Kidney (tissue), 22 donors: ENCODE measurements at places on chromosomes 4 and X.

- no peak for DNase-seq
These were observed 7.4 kb downstream of the WDR44 start for GRCh38 chrX:118353081-118353850.

DNA sequence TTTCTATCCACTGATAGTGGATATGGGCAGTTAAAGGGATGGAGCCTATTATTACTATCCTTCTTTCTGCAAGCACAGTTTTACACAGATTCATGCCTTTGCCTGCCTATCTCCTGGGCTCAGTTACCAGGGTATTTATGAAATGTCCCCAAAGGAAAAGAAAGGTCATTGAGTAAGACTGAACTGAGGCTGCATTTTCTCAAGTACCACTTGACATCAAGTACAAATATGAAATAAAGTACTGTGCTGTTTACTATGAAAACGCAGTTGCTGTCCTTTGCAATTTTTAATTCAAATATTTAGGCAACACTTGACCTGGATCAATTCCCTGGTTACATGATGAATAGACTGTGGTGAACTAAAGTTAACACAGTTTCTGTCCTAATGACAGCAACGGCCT, 23.5 kb upstream of the SPANXN4 start:
- DNase-seq, result no peak

GRCh38 chrX:48823053-48823452, 3.3 kb upstream of the ERAS start:
- no peak for DNase-seq

GRCh38 chr4:13378973-13379759, 105.0 kb downstream of the RAB28 start:
- DNase-seq, result no peak

GRCh38 chrX:46912603-46913491, 626 bp downstream of the JADE3 start:
- peak; percentile 38 for DNase-seq

DNA sequence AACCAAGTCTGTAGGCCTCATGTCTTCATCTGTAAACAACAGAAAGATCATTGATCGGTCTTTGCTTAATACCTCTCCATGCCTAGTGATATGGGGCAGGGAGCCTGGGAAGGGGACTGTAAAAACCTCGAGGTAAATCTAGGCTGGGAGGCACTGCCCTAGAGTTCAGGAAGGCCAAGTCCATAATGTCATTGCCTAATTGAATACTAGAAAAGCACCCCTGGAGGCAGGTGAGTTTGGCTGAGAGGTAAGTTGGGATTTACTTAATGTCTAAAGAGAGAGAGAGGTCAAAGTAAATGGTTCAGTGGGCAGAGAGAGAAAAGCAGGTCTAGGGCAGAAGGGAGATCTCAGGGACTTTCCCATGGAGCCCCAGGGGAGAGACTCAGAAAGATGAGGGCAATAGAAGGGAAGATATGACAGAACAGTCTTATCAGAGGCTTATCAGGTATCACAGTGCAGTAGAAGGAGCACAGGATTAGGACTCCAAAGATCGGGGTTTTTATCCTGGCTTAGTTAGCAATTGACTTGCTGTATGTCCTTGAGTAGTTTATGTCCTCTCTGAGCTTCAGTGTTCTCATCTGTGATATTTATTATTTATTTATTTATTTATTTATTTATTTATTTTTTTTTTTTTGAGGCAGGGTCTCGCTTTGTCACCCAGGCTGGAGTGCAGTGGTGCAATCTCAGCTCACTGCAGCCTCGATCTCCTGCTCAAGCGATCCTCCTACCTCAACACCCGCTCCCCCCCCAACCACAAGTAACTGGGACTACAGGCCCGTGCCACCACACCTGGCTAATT, 85.2 kb downstream of the SLC16A2 start:
- no peak for DNase-seq

DNA sequence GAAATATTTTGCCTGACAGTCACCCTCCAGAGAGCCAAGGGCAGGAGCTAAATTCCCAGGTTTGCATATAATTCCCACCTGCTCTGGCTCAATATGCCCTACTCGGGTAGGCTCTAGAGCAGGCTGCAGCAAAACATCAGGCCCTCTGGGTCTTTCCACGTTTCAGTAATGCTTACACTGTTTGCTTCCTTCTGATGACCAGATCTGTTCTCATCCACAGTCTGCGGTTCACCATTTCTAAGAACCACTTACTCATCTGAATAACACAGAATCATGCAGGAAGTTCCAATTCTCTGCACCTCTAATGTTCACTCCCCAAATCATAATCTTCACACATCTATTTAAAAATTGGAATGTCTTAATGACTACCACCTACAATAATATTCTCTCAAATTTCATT, 141.4 kb downstream of the PPP3CA start:
- no peak for DNase-seq

DNA sequence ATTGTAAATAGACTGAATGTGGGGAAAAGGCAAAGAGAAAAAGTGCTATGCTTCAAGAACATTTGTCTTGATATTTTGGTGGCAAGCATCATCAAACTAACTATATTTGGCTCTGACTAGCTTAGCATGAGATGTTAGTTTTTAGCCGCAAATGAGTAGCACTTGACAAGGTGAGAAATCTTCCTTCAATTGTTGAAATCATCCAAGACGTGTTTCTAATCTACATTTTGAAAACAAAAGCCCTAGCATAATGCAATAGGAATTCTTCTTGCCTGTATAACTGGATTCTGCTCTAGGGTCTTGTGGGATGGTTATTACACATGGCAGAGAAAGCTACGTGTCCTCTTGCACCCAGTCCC, 92.5 kb downstream of the SORBS2 start:
- DNase-seq, result no peak

GRCh38 chr4:140049849-140050637, 103.9 kb downstream of the MAML3 start:
- DNase-seq, result no peak

- DNase-seq, result no peak
These were observed 319.6 kb downstream of the PPP3CA start for GRCh38 chr4:101027721-101028120.

DNA sequence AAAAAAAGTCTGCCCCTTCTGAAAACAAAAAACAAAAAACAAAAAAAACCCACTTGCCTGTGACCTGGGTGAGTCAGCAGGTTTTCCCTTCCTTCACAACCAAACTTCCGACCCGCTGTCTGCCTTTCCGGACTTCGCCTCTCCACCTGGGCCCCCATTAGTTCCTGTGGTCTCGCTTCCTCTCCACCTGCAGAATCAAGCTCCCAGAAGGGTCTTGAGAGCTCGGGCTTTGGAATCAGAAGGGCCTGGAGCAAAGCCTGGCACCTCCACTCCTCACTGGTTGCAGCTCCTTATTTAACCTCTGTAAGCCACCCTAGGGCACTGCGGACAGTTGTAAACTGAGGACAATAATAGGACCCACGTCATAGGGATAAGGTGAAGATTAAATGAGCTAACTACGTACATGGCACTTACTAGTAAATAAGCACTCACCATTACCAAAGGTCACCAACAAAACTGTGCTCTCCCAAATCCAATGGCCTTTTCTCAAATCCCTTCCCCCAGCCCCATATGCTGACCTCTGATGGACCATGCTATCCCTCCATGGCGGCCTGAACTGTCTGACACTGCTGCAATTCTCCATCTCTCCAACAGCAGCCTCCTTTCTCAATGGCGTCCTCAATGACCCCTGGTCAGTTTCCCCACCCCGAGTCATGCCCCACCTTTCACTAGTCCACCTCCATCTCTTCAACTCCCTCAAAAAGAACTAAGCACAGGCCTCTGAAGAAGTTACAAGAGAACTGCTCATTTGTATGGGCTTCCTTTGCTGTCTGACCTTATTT, 64.2 kb downstream of the IRF2 start:
- DNase-seq, result no peak

- DNase-seq, result no peak
These were observed 1.3 kb upstream of the EOLA2 start for GRCh38 chrX:149939655-149939904.

DNA sequence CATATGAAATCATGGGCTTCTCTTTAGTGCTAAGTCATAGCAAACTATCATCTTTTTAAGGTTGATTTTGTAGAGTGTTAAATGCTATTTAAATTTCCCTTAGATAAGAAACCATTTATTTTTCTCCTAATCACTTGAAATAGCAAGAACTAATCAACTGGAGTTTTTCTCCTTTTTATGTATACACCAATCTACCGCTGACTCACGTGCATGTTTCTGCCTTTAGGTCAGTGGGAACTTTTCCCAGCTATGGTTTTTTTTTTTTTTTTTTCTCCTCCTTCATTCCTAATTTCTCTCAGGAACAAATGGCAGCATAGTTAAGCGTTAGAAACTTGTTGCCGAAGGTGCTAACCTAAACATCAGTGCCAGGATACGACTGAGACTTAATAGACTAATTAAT, 176.4 kb downstream of the BMPR1B start:
- DNase-seq, result no peak

- DNase-seq, result no peak
These were observed 36.7 kb upstream of the NEUROG2 start for GRCh38 chr4:112552668-112553067.

DNA sequence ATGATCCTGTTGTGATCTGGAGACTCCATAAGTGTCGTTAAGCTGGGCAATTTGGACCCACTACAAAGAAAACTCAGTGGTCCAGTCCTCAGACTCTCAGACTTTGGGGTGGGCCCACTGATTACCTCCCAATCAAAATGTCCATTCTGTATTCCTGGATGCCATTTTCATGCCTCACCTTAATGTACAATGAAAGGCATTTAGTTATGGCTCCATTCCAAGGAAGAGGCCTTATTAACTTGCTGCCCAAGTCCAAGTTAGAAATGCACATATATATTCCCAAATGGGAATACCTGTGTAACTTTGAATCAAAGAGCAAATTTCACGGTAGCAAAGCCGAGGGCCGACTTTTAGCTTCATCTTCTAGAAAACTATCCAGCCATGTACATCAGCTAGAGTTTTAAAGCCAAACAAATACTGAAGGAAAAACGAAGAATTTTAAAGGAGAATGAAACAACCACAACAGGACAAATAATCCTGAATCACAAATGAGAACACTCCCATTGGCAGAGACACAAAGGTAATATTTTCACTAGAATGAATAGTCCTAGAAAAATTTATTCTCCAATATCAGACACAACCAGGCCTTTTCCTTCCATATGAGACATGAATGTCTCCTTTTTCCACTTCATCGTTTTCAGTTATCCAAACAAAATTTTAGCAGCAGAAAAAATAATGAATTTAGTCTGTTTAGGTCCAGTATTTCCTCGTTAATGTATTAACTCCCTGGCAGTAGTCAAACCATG, 63.7 kb upstream of the HHIP start:
- DNase-seq, result no peak

DNA sequence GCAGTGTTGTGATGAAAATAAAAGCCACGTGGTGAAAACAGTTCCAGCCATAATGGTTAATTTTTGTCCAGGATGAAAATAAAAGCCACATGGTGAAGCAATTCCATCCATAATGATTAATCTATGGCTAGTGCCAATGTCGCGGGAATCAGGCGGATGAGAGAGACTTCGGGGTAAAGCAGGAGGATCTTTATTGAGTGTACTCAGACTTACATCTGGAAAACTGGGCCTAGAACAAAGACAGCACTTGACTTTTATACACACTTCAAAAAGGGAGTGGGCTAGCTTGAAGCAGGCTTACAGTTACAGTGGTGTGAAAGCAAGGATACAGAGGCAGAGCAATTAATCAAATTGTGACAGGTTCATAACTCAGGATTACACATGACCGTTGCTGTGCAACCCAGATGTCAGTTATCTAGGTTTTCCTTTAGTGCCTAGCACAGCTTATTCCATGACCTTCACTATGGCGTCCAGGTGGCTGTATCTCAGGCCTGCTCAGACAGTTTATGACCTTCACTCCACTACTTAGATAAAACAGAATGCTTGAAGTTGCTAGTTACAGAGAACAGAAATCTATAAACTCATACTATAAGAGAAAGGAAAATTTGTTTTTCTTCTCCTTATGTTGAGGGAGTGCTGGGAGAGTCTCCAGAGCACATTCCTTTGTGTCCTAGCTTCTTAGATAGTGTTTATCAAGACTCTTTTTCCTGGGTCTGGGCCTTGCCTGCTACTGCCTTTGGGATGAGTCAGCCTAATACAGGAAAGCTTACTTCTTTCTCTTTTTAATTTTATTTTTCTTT, 5.9 kb upstream of the PLA2G12A start:
- no peak for DNase-seq

GRCh38 chr4:158371158-158371557, 150.5 kb upstream of the RXFP1 start:
- no peak for DNase-seq

- no peak for DNase-seq
These were observed 326.7 kb downstream of the GUCY2F start for GRCh38 chrX:109155161-109155560.

DNA sequence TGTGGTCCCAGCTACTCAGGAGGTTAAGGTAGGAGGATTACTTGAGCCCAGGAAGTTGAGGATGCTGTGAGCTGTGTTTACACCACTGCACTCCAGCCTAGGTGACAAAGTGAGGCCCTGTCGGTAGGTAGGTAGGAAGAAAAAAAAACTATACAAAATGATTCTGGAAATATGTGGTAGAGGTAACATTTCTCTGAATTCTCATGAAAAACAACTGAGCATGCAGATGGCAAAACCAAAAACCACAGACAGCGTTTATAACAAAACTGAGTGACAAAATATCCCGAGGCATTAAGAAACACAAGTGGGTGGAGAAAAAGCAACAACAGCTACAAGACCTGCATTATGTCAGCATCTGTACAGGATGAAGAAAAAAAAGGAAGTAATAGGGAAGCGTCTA, 211.7 kb downstream of the DLG3 start:
- no peak for DNase-seq

DNA sequence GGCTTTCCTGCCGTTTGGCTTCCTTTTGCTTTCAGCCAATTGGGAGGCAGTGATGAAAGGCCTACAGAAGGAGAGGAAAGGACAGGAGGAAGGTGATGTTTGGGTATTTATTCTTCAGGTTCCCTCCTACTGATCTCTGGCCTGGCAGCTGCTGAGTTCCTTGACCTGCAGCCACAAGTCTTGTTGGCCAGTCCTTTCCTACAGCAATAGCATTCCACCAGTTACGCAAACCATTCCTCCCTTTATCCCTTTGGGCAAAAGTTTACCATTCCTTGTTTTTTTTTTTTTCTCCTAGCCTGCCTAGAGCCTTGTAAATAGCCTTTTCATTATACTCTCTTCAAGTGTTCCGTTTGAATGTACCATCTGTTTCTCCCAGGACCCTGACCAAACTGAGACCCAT, 198.1 kb upstream of the FTHL17 start:
- DNase-seq, result no peak

- DNase-seq, result peak; percentile 26
These were observed 11.9 kb downstream of the PSAPL1 start for GRCh38 chr4:7422898-7423180.

- DNase-seq, result no peak
These were observed 161.8 kb upstream of the LDB2 start for GRCh38 chr4:17060230-17060629.

GRCh38 chr4:152696764-152697261, 17.0 kb upstream of the TMEM154 start:
- no peak for DNase-seq

DNA sequence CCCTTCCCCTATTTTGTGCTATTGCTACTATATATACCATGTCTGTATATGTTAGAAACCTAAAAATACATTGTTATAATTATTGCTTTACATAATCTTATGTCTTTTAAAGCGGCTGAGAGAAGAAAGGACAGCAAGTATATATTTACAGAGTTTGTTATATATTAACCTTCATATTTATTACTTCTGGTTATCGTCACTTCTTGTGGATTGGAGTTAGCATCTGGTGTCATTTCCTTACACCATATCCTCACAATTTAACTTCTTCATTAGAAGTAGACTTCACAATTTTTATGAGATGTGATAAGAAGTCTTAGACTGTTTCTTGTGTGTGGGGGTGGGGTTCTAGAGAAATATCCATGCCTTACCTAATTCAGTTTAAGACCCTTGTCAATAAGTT, 123.1 kb downstream of the ATXN3L start:
- no peak for DNase-seq
